ENCODE measurements at places on chromosomes 11 and 22. TPM values are rescaled to one million over a fixed set of nuclear protein-coding genes. Genes with fewer than 3 reads are reported as not detected.
A peak's percentile ranks its signal among the peaks of the same experiment; 100 is the strongest.

DNA sequence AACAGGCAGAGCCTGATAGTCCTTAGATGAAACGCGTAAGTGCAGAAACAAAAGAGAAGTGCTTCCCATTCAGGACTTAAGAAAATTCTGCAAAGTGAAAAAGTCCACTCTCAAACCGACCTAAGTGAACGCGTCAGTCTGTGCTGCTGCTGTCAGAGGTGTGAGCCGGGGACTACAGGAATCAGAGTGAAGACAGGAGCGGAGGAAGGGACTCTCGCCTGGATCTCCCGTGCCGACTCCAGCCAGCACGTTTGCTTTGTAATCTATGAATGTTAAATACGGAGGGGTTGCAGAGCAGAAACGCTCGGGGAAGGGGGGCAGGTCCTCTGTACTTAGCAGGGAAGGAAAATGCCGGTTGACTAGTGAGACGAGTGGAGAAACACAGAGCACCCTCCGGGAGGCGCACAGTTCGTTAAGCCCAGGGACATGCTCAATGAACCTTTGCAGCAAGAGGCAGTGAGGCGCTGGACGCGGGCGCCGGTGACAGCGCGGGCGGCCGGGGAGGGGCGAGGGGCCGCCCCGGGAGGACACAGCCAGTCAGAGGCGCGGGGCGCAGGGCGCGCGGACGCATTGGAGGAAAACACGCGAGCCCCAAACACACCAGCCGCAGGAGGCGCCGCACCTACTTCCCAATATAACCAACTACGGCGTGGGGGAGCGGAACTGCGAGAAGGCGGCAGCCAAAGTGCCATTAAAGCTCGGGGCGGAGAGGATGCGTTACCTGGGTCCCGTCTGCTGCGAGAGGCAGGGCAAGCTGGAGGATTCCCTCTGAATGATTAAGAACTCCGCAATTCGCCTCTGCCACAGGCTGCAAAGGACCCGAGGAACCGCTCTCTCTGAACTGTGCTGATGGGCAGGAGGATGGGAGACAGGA lies at the start of gene CNTN5:
Gene CNTN5, plus strand, starts transcription at position 598 of the 874 bp plus-strand sequence.
- H3K27me3 ChIP-seq: no peaks in the 10 kb centered on the region
- no peaks in the 10 kb centered on the region for H3K4me1 ChIP-seq
- no peaks in the 10 kb centered on the region for H3K36me3 ChIP-seq
- no peak within 1 kb of the TSS for H3K4me3 ChIP-seq

DNA sequence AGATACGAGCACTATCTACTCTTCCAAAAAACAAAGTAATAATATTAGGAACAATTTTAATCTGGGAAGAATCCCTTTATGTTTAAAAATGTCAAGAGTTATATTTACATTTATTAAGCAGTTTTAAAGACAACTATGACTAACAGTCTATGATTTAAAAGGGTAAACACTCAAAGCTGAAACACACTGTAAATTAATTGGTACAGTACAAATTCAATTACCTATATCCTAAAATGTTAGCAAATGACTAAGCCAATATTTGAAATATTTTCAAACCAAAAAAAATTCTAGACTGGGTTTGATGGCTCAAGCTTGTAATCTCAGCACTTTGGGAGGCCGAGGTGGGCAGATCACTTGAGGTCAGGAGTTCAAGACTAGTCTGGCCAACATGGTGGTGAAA lies 36.0 kb upstream of the CHRNA10 start:
- peaks cover 31% of the 10 kb centered on the region for H3K36me3 ChIP-seq
- DNase-seq: no peak
- H3K27me3 ChIP-seq: no peaks in the 10 kb centered on the region

GRCh38 chr11:46747150-46747549 lies 28.1 kb downstream of the F2 start:
- H3K27ac ChIP-seq: no peak overlapping the region
- H3K4me3 ChIP-seq: no peak overlapping the region
- H3K27me3 ChIP-seq: no peaks in the 10 kb centered on the region
- no peaks in the 10 kb centered on the region for H3K4me1 ChIP-seq
- no peak for DNase-seq

DNA sequence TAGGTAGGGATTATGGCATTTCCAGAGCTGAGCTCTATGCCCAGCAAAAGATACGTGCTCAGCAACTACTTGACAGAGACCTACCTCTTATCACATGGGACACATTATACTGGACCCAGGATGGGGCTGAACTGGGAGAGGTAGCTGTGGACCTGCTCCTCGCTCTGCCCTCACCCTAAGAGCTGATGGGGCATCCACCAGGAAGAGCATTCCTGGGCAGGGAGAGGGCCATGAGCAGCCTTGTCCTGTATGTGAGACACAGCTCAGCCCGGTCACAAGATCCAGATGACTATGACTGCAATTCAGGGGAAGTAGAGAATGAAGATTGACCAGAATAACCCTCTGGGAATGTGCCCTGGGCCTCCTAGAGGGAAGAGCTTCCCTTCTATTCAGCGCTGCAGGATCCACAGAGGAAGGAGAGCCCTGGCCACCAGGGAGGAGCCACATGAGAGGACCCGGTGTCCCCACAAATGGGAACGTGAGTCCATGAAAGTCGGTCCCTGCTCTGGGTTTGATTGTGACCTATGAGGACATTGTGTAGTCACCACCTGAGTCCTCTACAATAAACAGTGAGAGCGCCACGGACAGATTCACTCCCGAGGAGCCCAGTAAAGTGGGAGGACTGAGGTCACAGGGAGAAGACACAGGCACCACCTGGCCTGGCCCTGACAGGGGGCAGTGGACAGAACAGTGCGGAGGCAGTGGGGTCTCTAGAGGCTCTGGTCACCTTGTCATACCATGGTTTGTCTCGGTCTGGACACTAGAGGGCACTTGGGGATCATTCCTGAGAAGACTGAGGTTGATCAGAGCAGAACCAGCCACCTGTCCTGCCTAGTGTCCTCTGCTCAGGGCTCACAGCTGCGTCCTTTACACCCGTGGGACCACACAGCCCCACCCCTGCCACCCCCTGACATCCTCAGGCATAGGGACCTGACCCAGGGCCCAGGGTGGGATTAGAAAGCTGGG lies 99.5 kb downstream of the ZNF280B start:
- no peak for DNase-seq
- H3K36me3 ChIP-seq: no peaks in the 10 kb centered on the region

DNA sequence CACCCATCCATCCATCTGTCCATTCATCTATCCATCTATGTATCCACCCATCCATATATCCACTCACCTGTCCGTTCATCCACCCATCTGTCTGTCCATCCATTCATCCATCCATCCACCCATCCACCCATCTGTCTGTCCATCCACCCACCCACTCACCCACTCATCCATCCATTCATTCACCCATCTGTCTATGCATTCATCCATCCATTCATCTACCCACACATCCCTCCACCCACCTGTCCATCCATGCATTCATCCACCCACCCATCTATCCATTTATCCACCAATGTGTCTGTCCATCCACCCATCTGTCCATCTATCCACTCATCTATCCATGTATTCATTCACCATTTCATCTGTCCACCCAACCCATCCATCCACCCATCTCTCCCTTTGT lies 33.3 kb downstream of the NADSYN1 start:
- H3K36me3 ChIP-seq: peaks cover 28% of the 10 kb centered on the region
- no peaks in the 10 kb centered on the region for H3K4me1 ChIP-seq
- no peak for DNase-seq
- no peak overlapping the region for H3K4me3 ChIP-seq
- H3K27me3 ChIP-seq: no peaks in the 10 kb centered on the region

DNA sequence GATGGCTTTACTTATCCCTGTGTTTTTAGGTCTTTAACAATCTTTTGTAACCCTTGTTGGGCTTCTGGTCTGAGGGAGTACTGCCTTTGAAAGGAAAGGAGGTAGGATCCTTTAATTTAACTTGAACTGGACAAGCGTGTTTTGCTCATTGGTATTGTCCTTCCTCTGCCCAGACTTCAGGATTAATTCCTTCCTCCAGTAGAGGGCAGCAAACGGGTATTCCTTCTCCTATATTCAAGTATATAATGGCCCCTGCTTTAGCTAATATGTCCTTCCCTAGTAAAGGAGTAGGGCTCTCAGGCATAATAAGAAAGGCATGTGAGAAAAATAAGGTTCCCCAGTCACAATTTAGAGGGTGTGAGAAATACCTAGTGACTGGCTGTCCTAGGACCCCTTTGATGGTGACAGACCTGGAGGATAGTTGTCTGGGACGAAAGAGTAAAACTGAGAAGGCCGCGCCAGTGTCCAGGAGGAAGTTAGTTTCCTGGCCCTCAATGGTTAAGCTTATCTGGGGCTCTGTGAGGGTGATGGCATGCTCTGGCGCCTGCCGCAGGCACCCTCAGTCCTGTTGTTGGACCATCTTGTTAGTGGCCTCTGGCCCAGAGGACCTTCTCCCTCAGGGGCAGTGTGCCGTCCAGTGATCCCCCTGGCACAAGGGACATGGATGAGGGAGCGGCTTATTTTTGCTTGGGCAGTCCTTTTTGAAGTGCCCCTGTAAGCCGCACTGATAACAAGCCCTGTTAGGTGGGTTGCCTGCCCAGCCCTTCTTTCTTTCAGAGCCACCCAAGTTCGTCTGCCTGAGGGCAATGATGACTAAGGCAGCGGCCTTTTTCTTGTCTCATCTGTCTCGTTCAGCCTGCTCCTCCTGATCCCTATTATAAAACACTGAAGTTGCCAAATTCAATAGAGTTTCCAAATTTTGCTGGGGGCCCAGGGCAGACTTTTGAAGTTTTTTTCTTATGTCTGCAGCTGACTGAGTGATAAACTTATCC lies 51.8 kb downstream of the C11orf71 start:
- no peaks in the 10 kb centered on the region for H3K36me3 ChIP-seq
- H3K27ac ChIP-seq: no peak overlapping the region
- H3K27me3 ChIP-seq: no peaks in the 10 kb centered on the region
- H3K4me3 ChIP-seq: no peak overlapping the region

DNA sequence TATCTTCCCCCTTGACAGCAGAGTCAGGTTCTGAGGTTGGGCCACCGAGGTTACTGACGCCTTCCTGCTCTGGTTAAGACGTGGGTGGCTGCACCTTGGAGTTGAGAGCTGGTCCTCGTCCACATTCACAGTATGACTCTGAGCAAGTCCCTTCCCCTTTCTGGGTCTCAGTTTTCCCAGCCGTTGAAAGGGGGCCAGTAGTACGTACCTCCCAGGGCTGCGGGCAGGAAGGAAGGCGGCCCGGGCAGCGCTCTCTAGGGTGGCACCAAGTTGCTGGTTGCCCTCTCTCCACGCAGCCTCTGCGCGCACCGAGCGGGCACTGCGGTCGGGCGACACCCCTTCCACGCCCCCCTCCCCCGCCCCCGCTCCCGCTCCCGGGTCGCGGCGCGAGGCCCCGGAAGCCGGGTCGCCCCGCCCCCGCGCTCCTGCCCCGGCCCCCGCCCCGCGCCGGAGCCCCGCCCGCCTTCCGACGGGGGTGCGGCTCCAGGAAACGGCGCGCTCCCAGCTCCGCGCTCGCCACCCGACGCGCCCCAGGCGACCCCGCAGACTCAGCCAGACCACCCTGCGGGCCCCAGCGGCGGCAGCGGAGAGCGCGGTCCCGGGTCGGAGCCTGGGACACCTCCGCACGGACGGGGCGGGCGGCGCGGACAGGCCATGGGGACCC lies at the start of gene EHBP1L1:
Gene EHBP1L1, plus strand, starts transcription at position 486 of the 664 bp plus-strand sequence. CDS start 250 bp downstream, outside the sequence.
- peaks cover 60% of the 10 kb centered on the region for H3K4me1 ChIP-seq
- peak within 1 kb of the TSS; percentile 89 for H3K4me3 ChIP-seq
- peak; percentile 81 for DNase-seq
- peaks cover 11% of the 10 kb centered on the region for H3K36me3 ChIP-seq
- peak within 1 kb of the TSS; percentile 89 for H3K27ac ChIP-seq

- H3K27me3 ChIP-seq: peaks cover 4% of the 10 kb centered on the region
- H3K27ac ChIP-seq: no peak overlapping the region
- no peak overlapping the region for H3K4me3 ChIP-seq
- DNase-seq: no peak
Observed at GRCh38 chr22:22076361-22076760, 93.8 kb upstream of the TOP3B start.

- H3K27me3 ChIP-seq: peaks cover 4% of the 10 kb centered on the region
- DNase-seq: no peak
- no peak within 1 kb of the TSS for H3K27ac ChIP-seq
- no peaks in the 10 kb centered on the region for H3K36me3 ChIP-seq
Observed at GRCh38 chr11:73271936-73272679, at the start of gene P2RY6. P2RY6 (plus strand) TSS chr11:73272338; CDS start chr11:73296519, 24,181 bp downstream.

GRCh38 chr11:1442807-1443366 lies 43.7 kb downstream of the MOB2 start:
- no peaks in the 10 kb centered on the region for H3K27me3 ChIP-seq
- no peaks in the 10 kb centered on the region for H3K4me1 ChIP-seq
- no peak overlapping the region for H3K4me3 ChIP-seq
- DNase-seq: no peak
- H3K27ac ChIP-seq: no peak overlapping the region

- no peak overlapping the region for H3K4me3 ChIP-seq
- no peak for DNase-seq
- H3K27ac ChIP-seq: no peak overlapping the region
- no peaks in the 10 kb centered on the region for H3K36me3 ChIP-seq
- no peaks in the 10 kb centered on the region for H3K27me3 ChIP-seq
- no peaks in the 10 kb centered on the region for H3K4me1 ChIP-seq
Observed at GRCh38 chr11:34006876-34007275, 44.7 kb upstream of the CAPRIN1 start.

DNA sequence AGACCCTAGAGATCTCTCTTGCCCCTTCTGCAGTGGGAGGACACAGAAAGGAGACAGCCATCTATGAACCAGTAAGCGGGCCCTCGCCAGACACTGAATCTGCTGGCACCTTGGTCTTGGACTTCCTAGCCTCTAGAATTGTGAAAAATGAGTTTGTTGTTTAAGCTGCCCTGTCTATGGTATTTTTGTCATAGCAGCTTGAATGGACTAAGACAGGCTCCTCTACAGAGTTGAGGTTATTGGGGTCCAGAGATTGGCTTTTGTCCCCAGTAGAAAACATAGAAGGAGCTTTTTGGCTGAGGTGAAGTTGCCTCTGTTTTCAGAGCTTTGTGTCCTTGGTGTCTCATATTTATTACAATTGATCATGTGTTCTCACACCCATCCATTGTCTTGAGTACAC lies 77.2 kb downstream of the STIM1 start:
- H3K27ac ChIP-seq: no peak overlapping the region
- H3K36me3 ChIP-seq: no peaks in the 10 kb centered on the region
- H3K4me3 ChIP-seq: no peak overlapping the region

GRCh38 chr11:12949453-12949852 lies 59.7 kb upstream of the RASSF10 start:
- no peak for DNase-seq
- no peaks in the 10 kb centered on the region for H3K36me3 ChIP-seq

GRCh38 chr22:42229455-42230149 lies 40.9 kb downstream of the TCF20 start:
- no peak overlapping the region for H3K27ac ChIP-seq
- no peak for DNase-seq
- H3K27me3 ChIP-seq: no peaks in the 10 kb centered on the region

GRCh38 chr11:31499576-31500178 lies 9.7 kb downstream of the IMMP1L start:
- H3K36me3 ChIP-seq: peaks cover 4% of the 10 kb centered on the region
- H3K27ac ChIP-seq: no peak overlapping the region
- H3K4me1 ChIP-seq: no peaks in the 10 kb centered on the region
- DNase-seq: no peak
- H3K27me3 ChIP-seq: no peaks in the 10 kb centered on the region

- DNase-seq: no peak
- H3K27ac ChIP-seq: no peak overlapping the region
- no peaks in the 10 kb centered on the region for H3K4me1 ChIP-seq
Observed at GRCh38 chr22:34299496-34299895, 379.2 kb upstream of the LARGE1 start.

GRCh38 chr22:47052236-47053012 lies 290.0 kb downstream of the TBC1D22A start:
- no peak for DNase-seq
- no peaks in the 10 kb centered on the region for H3K4me1 ChIP-seq
- H3K4me3 ChIP-seq: no peak overlapping the region
- no peaks in the 10 kb centered on the region for H3K36me3 ChIP-seq
- no peak overlapping the region for H3K27ac ChIP-seq

The GAL3ST1 gene
- 0.31 TPM for total RNA-seq

The PAMR1 gene
- not detected for total RNA-seq

The C11orf86 gene
- not detected for total RNA-seq

The CD248 gene
- total RNA-seq: 3.1 TPM

The RNF215 gene
- 6.3 TPM for total RNA-seq
